Effector memory CD8-positive, alpha-beta T cell (primary cell): ENCODE measurements at places on chromosomes 1 and 21.
A peak's percentile ranks its signal among the peaks of the same experiment; 100 is the strongest.

- H3K27me3 ChIP-seq, result no peaks in the 10 kb centered on the region
- no peaks in the 10 kb centered on the region for H3K4me1 ChIP-seq
- no peak overlapping the region for H3K4me3 ChIP-seq
- no peak overlapping the region for H3K27ac ChIP-seq
Observed at GRCh38 chr1:213891989-213892902, 95.5 kb upstream of the PROX1 start.

- H3K36me3 ChIP-seq, result peaks cover 3% of the 10 kb centered on the region
- no peak for DNase-seq
- no peaks in the 10 kb centered on the region for H3K27me3 ChIP-seq
- H3K4me1 ChIP-seq, result peaks cover 25% of the 10 kb centered on the region
- no peak overlapping the region for H3K27ac ChIP-seq
Observed at GRCh38 chr1:210342986-210343780, 14.5 kb downstream of the HHAT start.

DNA sequence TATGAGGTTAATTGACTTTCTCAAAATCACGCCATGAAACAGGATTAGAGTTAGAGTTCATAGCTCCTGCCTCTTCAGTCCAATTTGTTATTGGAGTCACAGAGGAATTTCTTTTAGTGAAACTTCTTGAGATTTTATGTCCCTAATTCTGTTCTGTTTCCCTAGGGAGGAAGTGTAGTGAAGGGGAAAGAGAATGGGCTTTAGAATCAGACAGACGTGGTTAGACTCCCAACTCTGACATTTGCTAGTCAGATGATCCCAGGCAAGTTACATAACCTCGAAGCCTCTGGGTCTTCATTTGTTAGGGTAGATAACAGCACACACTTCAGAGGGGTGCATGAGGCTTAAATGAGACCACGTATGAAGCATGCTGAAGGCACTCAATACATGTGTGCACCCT, 83.9 kb downstream of the ASTN1 start:
- H3K27ac ChIP-seq, result no peak overlapping the region
- no peak for DNase-seq
- no peaks in the 10 kb centered on the region for H3K27me3 ChIP-seq
- H3K4me1 ChIP-seq, result no peaks in the 10 kb centered on the region
- H3K36me3 ChIP-seq, result no peaks in the 10 kb centered on the region
- H3K4me3 ChIP-seq, result no peak overlapping the region

DNA sequence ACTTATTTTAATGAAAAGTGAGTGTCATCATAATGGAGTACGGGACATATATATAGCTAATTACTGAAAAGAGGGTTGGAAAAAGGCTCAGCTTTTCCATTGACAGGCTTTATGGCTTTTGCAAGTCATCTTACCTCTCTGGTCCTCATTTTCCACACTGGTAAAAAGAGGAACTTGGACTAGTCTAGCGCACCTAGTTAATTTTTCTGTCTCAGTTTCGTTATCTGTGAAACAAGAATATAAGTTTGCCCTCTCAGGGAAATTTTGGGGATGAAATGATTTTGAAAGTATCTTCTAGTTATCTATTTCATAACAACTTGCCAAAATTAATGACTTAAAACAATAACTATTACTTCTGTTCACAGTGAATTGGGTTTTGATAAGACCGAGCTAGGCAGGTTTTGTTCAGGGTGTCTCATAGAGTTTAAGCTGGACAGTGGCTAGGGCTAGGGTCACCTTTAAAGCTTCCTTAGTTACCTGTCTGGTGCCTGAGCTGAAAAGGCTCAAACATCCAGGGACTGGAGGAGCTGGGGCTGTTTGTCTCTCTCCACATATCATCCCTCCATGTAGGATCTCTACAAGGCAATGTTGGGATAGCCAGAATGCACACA, 91.7 kb downstream of the TYW3 start:
- no peaks in the 10 kb centered on the region for H3K4me1 ChIP-seq
- H3K4me3 ChIP-seq, result no peak overlapping the region
- no peaks in the 10 kb centered on the region for H3K27me3 ChIP-seq
- no peak overlapping the region for H3K27ac ChIP-seq
- H3K36me3 ChIP-seq, result no peaks in the 10 kb centered on the region
- DNase-seq, result no peak

DNA sequence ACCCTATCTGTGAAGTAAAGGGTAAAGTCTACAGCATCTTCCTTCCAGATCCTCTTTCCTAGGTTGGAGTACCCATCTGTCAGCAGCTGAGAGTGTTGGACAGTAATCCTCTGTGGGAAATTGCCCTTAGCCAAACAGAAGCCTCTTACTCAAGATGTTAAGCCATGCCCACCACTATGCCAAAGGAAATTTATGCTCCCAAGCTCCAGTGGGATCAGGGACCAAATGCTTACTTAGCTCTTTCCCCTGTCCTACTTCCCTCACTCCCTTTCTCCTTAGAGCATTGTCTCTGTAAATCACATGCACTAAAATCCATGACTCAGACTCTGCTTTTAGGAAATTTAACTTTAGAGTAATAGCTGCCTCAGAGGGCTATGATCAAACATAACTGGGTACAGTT, 254.0 kb downstream of the BRINP2 start:
- no peaks in the 10 kb centered on the region for H3K36me3 ChIP-seq
- H3K27me3 ChIP-seq, result no peaks in the 10 kb centered on the region
- DNase-seq, result no peak
- H3K4me3 ChIP-seq, result no peak overlapping the region
- H3K4me1 ChIP-seq, result no peaks in the 10 kb centered on the region
- H3K27ac ChIP-seq, result no peak overlapping the region

DNA sequence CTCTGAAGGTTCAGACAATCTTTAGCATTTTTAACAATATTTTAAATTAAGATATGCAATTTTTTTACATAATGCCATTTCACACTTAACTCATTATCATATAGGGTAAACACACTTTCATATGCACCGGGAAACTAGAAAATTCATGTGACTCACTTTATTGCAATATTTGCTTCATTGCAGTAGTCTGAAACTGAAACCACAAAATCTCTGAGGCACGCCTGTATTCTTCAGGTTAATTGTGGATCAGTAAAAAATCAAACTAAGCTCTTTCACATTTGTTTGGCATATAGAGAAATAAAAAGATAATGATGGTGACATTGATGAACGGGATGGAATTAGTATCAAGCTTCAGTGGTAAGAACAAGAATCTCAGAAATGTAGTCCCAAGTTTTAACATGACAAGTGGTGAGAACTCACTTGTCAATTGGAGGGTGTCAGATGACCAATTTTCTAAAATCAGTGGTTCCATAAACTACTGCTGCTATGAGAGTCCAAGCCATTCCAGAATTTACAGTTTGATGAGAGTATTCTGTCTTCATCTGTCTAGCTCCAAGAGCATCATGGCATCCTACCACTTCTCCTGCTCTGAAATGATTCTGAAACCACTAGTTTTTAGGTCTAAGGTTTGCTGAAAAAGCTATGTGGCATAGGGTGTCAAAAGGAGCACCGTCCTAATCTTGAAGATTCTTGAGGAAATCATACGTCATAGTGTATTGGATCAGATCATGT, 281.0 kb downstream of the PTPRC start:
- H3K36me3 ChIP-seq, result no peaks in the 10 kb centered on the region
- peak overlapping the region; percentile 31 for H3K27ac ChIP-seq
- H3K4me3 ChIP-seq, result peak overlapping the region; percentile 63
- DNase-seq, result no peak
- no peaks in the 10 kb centered on the region for H3K27me3 ChIP-seq

DNA sequence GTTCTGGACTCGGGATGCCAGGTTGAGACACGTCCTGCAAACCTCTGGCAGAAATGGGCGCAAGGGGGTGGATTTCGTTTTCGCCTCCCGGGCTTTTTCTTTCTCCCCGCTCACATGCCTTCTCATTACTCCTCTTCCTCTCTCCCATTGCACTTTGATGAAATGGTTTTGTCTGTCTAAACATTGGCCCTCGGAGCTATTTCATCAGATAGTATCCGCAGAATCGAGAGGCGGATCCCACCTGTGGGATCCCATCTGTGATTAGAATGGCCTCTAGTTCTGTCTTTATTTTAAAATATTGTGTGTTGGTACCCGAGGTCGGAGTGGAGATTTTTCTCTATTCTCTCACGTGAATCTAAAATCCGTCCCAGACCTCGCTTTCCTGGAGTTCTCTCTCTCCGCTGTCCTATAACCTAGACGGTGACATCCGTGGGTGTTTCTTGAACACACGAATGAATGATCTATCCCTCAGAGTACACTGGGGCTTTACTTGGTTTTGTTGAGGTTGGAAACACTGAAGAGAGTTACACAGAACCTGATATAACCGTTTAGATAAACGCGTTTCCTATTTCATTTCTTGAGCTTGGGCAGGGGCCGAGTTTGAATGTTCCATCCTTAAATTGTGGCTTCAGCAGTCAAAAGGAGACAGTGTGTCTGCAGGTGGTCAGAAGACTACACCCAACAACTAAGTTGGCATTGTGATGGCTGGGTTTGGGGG, 2.0 kb downstream of the EDARADD start:
- no peak for DNase-seq
- H3K36me3 ChIP-seq, result peaks cover 9% of the 10 kb centered on the region
- no peaks in the 10 kb centered on the region for H3K27me3 ChIP-seq
- peak overlapping the region; percentile 73 for H3K27ac ChIP-seq
- H3K4me1 ChIP-seq, result peaks cover 37% of the 10 kb centered on the region

DNA sequence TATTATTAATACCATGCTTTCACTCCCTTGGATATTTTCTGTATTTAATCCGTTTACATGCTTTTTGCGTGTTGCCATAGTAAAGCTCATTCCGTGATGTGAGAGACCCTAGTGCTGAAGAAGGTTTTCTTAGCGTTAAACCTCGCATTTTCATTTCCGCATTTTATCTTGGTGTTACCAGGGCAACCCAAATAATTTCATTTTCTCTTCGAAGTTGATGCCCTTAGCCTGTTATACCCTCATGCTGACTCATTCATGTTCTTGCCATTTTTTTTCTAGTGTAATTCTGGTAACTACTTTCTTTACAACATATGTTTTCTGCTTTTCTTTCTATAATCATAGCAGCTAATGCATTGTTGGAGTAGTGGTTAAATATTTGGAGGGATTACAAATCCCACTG, 37.2 kb downstream of the LRRC8C start:
- H3K36me3 ChIP-seq, result peaks cover 15% of the 10 kb centered on the region
- peak overlapping the region; percentile 30 for H3K4me3 ChIP-seq
- H3K27ac ChIP-seq, result peak overlapping the region; percentile 67
- peaks cover 41% of the 10 kb centered on the region for H3K4me1 ChIP-seq
- no peaks in the 10 kb centered on the region for H3K27me3 ChIP-seq

- DNase-seq, result no peak
- H3K4me3 ChIP-seq, result no peak overlapping the region
- H3K36me3 ChIP-seq, result no peaks in the 10 kb centered on the region
- no peak overlapping the region for H3K27ac ChIP-seq
- H3K4me1 ChIP-seq, result no peaks in the 10 kb centered on the region
- no peaks in the 10 kb centered on the region for H3K27me3 ChIP-seq
Observed at GRCh38 chr1:81834921-81835698, 34.4 kb downstream of the ADGRL2 start.

DNA sequence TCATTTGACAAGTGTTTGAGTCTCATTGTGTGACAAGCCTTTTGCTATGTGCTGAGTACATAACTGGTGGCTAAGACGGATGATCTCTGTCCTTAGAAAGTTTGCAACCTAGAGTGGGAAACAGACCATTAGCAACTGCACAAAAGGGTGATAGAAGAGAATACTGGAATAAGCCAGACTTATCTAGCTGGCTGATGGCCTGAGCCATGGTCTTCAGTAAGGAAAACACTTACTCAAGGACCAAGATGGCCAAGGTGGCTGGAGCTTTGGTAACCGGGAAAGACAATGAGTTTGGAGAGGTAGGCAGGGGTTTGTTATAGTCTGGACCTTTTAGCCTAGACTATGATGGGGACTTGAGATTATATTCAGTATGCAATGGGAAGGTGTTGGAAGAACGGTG, 1.6 kb upstream of the TAF12 start:
- H3K27ac ChIP-seq, result peak overlapping the region; percentile 97
- H3K4me3 ChIP-seq, result peak overlapping the region; percentile 96
- H3K27me3 ChIP-seq, result no peaks in the 10 kb centered on the region

DNA sequence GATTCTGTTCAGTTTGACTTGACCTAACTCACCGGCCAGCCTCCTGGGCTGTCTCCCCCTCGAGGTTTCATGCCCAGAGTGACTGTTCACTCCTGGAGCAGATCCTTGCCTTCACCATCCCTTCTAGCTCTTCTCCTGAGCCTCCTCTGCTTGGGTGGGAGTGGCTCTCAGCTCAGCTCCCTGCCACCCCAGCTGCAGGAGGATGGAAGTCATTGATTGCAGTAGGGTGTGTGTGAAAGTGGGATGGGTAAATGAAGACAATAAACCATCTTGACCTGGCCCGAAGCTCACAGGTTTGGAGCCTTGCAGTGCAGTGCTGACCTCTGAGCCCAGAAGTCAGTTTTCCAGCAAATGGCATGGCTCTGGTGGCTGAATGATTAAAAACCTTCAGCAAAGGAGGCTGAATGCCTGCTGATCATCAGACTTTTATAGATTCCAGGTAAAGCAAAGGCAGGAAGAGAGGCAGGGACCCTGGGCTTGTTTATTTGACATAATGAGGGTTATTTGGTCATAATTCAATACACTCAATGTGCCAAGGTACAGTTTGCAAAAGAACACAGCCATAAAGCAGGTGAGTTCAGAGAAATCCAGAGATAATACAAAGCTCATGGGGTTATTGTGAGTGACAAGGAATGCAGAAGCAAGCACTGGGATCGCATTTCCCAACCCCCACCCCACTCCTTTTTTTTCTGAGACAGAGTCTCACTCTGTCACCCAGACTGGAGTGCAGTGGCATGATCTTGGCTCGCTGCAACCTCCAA, 17.5 kb upstream of the TFF3 start:
- H3K27me3 ChIP-seq, result peaks cover 18% of the 10 kb centered on the region
- H3K4me1 ChIP-seq, result peaks cover 4% of the 10 kb centered on the region
- peaks cover 2% of the 10 kb centered on the region for H3K36me3 ChIP-seq
- no peak for DNase-seq

DNA sequence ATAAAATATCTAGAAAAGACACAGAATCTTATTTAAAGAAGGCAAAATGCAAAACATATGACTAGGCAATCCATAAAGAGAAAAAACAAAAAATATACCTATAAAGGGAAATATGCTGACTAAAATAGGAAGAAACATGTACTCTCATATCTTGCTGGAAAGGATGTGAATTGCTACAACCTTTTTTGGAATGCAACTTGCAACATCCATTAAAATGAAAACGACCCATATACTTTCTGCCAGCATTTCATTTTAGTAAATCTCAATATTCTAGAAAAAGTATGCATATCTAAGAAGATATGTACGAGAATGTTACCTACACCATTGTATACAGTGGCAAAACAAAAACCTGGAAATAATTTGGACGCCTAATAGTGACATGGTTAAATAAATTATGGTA, 56.6 kb downstream of the EDEM3 start:
- peaks cover 3% of the 10 kb centered on the region for H3K4me1 ChIP-seq
- H3K36me3 ChIP-seq, result peaks cover 21% of the 10 kb centered on the region
- no peak overlapping the region for H3K27ac ChIP-seq
- DNase-seq, result no peak
- H3K4me3 ChIP-seq, result no peak overlapping the region
- H3K27me3 ChIP-seq, result no peaks in the 10 kb centered on the region

- no peak overlapping the region for H3K27ac ChIP-seq
- no peaks in the 10 kb centered on the region for H3K36me3 ChIP-seq
- H3K4me1 ChIP-seq, result no peaks in the 10 kb centered on the region
- no peak for DNase-seq
- no peak overlapping the region for H3K4me3 ChIP-seq
Observed at GRCh38 chr1:186806477-186806876, 22.3 kb upstream of the PLA2G4A start.

GRCh38 chr1:59705466-59706302, 109.1 kb upstream of the HOOK1 start:
- no peaks in the 10 kb centered on the region for H3K36me3 ChIP-seq
- no peak overlapping the region for H3K4me3 ChIP-seq
- H3K4me1 ChIP-seq, result no peaks in the 10 kb centered on the region
